ENCODE measurements at places on chromosomes 6 and 20.

DNA sequence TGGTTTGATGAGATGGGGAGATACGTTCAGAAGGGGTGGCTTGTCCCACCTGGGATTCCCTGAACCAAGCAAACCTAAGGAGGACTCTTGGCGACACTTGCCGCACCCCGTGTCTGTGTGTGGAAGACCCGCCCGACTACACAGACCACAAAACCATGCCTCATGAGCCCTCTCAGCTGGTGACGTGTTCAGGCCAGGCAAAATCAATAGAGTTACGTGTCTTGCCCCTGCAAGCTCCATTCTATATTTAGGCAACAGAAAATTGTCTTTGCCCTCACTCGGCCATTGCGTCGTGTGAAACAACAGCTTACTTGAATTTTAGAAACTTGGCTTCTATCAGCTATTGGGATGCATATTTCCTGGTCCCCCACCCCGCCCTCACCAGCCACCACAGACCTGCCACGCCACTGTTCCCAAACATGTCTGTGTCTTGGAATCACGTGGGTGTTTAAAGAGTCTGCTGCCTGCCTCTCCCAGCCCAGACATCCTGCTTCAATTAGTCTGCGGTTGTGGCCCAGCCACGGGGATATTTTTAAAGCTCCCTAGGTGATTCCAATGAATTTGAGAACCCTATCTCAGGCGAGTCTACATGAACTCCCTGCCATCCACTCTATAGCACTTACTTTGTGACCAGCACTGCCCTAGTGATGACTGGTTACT is 279.2 kb upstream of the EXOC2 start:
- no peak for DNase-seq

DNA sequence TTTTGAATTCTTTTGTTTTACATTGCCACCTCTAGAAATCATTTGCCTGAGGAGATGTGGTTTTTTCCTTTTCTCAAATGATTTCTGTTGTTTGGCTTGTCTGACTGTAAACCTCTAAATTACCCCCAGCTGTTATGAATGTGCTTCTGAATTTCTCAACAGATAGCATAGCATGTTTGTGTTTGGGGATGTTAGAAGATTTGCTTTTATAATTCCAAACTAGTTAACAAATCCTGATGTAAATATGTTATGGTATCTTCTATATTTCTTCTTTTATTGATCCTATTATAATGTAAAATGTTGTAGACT is 31.6 kb upstream of the EZR start:
- DNase-seq = no peak

DNA sequence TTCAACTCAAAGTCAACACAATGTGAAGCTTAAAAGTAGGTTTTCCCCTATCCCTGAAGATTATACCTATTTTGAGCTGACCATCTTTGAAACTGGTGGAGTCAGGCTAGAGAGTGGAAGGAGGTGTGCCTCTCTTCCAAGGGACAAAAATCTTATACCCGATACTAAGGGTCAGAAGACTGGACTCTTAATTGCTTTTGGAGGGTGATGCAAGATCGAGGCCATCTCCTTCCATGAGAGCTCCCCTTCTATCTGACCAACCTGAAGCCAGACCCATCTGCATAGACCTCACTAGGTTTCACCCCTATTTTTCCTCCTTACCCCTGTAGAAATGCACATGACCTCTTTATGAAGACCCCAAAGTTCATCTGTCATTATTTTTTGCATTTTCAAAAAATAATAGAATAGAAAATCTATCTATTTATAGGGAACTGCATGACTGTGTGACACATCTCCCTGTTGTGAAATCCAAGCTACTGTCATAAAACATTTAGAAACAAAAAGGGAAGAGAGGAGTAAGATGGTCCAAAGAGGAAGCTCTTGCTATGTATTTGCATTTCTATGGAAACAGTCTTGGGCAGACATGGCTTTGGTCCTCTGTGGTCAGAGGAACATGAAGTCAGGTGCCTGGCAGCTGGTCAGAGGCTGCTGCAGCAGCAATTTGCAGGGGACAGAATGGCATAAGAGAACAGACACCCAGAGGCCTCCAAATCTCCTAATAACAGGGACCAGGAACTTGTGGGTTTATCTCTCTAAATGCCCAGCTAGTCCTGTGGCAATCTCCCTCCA is 349.2 kb downstream of the MAFB start:
- DNase-seq = no peak

GRCh38 chr6:6379573-6379972 is 59.1 kb upstream of the F13A1 start:
- no peak for DNase-seq

- DNase-seq = no peak
Measured at GRCh38 chr20:40930561-40930960, 98.1 kb upstream of the TOP1 start.

DNA sequence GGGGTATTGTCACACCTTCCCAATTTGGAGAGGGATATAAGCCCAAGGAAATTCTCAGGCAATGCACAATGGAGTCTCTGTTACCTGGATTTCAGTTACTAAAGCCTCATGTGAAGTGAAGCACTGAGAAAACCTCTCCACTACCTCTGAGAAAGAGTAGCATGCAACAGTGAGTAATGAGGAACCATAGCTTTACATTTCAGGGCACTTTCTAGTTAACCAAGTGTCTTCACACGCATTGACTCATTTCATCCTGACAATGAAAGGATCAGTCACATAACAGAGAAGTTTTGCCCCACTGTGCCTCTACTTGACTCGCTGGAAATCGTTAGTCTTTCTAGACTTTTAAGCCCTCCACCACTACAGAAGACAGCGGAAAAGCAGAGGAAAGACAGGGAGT is 86.2 kb upstream of the ARID1B start:
- no peak for DNase-seq

GRCh38 chr6:35919827-35920751 is 809 bp downstream of the SRPK1 start:
- peak; percentile 81 for DNase-seq

- DNase-seq = no peak
Measured at GRCh38 chr6:32218167-32218566, 5.7 kb downstream of the NOTCH4 start.

- DNase-seq = no peak
Measured at GRCh38 chr6:21001736-21002135, 467.5 kb downstream of the CDKAL1 start.

DNA sequence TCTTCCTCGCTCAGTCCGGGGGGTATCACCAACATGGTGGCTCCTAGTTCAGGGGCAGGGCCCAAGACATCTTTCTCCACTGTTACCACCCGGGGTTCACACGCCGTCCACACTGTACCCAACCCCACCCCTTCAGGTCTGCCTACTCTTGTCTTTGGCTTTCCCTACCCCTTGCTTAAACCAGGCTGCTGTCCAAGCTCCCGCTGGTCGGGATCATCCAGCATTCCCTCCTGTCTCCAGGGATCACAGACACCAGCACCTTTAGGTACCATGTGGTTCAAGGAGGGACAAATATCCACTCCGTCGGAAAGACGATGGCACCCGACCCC is 395 bp downstream of the NELFE start:
- DNase-seq = no peak

GRCh38 chr6:163579111-163579879 is 164.8 kb downstream of the QKI start:
- peak; percentile 71 for DNase-seq

DNA sequence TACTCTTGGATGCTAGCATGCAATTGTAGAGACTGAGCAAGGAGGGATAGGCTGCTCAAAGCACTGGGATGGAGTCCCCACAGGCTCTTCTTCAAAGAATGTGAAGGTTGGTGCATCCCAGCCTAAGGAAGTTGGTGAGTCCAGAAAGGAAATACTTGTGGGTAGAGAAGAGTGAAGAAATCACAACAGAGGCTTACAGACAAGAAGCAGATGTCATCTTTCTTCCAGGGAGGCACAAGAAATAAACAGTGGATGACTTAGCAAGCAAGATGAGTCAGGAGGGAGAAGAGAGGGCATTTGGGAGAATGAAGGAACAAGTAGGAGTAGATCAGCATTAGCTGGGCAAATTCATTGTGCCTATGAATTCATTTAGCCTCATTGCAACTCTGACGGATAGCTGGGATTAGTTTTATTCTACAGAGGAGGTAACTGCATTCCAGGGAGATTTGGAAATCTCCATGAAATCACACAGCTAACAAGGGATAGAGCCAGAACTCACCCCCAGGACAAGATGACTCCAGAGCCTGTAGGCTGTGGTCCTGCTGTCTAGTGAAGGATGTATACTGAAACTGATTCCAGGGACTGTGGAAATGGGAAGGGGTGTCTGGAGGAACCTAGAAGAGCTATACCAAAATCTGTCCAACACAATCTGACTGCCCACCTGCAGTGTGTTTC is 125.8 kb upstream of the SPTLC3 start:
- no peak for DNase-seq

- no peak for DNase-seq
Measured at GRCh38 chr20:62339647-62340062, 27.5 kb downstream of the LAMA5 start.

DNA sequence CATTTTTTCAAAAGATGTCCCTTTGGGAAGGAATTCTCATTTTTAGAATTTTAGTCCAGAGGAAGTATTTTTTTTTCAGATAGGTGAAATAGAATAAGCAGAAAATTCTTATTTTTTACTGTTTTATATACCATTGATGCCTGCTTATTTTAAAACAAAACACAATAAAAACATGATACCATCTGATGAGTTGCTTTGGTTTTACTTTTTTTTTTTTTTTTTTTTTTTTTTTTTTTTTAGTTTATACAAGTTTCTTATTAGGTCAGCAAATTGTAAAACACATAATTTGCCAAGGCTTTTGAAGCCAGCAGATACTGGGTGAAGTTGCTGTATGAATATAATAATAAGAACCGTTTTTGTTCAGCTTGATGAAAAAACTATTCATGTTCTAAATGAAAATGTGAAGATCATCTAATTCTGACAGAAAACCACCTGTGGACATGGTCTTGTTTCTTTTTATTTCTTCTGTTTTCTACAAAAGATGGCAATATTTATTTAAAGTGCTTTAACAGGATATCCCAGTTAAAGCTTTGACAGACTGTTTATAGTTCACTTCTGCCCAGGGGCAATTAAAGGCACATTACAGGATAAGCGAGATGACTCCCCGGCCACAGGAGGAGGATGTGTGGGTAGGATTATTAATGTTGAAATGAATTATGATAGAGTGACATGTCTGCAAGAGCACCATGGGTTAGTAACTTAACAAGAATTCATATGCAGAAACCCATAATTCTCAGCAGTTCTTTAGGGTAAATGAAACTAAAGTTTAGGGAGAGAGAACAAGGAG is 31.1 kb downstream of the MYB start:
- DNase-seq = no peak

DNA sequence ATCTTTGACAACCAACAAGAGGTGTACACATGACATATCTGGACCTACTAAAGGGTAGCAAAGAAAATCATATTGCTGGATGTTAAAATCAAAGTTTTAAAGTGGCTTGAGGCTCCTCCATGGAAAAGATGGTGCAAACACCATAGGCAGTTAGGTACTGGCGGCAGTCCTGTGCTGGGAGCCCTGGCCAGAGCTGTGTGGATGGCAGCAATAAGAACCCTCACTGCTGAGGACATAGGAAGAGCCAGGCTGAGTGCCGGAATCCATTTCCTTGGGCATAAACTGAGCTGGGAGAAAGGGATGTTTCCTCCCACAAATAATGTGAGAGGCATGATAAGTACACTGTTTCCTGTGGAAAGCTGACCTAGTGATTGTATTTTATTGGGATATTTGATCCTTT is 89.9 kb downstream of the ARID1B start:
- peak; percentile 45 for DNase-seq

GRCh38 chr6:158006821-158007570 is 25.3 kb downstream of the SYNJ2 start:
- DNase-seq = no peak

DNA sequence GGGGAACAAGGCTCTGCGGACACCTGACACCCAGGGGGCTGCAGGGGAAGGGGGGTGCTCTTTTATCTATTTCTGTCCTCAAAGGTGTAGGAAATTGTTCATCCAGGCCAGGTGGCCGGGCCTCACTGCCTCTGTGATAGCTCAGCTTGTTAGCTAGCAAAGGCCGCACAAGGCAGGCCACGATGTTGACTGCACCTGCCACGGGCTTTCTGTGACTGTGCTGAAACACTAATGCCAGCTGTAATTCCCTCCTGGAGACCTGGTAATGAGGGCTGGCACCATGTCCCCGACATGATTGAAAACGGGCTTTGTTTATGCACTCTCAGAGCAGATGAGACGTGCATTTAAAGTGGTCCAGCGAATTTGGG is 61.4 kb upstream of the APCDD1L start:
- DNase-seq = no peak

DNA sequence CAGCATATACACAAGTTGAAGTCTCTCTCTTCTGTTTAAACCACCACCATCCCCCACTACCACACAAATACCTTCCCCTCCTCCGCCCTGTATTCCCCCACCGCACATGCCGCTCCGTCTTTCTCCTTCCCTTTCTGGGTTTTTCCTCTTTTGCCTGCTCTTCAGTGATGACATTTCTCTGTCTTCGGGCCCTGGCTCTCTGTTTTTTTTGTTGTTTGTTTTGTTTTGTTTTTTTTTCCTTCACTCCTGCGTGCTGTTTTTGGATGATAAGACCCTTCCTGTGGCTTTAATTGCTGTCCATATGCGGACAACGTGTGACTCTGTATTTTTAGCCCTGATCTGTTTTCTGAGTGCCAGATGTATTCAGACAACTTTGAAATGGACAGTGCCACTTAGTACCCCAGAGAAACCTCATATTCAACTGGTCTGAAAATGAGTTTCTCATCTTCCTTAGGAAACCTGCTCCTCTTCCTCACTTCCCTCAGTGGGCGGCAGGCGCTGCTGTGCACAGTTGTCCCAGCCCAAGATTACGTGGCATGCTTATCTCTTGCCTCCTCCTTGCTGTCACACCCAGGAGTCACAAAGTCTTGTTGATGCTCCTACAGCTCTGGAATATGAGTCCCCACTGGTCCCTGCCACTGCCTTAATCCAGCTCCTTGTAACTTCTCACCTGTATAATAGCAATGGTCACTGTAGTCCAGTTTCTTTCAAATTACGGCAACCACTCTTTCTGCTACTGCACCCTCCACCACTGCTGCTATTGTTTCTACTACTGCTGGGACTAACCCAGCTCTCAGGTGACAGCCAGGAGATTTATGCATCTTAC is 8.2 kb downstream of the PPP1R14C start:
- DNase-seq = no peak

- DNase-seq = no peak
Measured at GRCh38 chr20:25038591-25039015, 19.3 kb downstream of the ACSS1 start.
